ENCODE measurements at places on chromosomes 1 and 21.

GRCh38 chr1:56644919-56645676, at the start of gene PRKAA2:
TSS of gene PRKAA2 (plus strand) at chr1:56645314. CDS start at chr1:56645388, 74 bp downstream.
- DNase-seq, result peak; percentile 69

GRCh38 chr1:159091607-159092031, 15.1 kb upstream of the AIM2 start:
- peak; percentile 63 for DNase-seq

- DNase-seq, result no peak
Measured at GRCh38 chr1:55194851-55195250, 20.3 kb downstream of the USP24 start.

DNA sequence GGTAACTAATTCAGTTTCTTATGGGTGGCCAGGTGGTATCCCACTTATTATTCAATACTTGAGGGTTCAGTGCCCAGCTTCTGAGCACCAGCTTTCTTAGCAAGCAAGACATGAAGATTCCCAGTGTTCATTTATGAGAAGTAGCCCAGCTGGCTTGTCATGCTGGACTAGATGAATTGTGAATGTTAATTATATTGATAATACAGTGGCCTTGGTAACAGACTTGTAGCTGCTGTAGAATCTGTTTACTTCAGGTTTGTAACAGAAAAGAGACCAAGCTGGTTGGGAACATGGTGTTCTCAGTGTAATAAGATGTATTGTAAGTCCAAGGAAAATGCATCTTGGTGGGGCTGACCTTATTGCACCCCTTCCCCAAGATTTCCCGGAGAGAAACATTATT, 10.1 kb downstream of the AHCYL1 start:
- no peak for DNase-seq

DNA sequence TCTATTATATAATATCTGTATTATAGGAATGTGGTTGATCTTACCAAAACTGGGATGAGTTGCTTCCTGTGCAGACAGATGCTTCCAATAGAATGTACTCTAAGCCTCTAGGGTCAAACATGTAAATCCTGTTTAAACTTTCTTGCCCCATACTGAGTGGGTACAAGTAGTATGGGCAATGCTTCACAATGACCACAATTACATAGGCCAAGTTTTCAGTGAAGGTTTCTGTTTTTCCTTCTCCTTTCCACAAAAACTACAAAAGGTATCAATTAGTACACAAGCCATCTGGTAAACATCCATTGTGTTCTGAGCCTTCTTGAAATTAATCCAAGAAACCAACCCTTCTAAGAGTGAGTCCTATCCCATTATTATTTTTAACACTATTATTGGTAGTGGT, 16.8 kb downstream of the OTUD7B start:
- DNase-seq, result no peak

- no peak for DNase-seq
Measured at GRCh38 chr1:54353959-54354358, 52.2 kb downstream of the SSBP3 start.

GRCh38 chr1:15937146-15937545, 38.8 kb downstream of the ZBTB17 start:
- no peak for DNase-seq

DNA sequence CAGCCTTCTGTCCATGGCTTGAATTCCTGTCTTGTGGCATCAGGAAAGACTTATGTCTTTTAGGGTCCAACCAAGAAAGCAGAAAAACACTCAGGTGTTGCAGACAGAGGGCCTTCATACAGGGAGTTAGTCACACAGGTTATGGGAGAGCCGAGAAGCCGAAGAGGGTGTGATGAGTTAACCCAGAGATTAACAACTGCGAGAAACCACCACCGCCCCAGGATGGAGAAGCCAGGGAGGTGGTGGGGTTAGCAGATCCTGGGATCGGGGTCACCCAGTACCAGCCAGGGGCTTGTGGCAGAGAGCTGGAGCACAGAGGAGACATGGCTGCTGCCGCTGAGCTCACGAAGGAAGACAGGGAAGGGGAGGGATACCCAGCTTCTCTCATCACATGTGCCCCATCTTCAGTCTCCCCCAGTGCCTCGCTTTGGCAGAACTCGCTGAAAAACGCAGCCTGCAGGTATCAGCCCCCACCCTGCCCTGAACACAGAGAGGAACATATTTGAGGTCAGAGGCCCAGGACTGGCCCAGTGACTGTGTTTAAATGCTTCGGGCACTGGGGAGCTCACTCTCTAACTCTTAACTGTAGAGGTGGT, 58.7 kb downstream of the RUNX3 start:
- DNase-seq, result no peak

DNA sequence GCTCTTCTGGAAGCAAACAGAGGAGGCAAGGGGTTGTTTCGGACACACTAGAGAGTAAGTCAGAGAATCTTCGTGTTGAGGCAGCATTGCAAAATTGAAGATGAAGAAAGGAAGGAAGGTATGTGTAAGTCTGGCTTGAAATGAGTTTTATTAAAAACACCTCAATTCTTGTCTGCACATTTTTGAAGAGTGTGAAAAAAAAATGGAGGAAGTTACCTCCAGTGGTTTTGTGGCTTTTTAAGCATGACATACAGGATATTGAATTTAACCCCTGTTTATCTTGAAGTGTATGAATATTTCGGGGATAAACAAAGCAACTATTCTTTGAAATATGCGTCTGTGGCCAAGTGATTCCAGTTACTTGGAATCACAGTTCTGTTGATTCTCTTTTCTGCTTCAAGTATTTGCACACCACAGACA, 203.2 kb upstream of the SGIP1 start:
- DNase-seq, result peak; percentile 25

DNA sequence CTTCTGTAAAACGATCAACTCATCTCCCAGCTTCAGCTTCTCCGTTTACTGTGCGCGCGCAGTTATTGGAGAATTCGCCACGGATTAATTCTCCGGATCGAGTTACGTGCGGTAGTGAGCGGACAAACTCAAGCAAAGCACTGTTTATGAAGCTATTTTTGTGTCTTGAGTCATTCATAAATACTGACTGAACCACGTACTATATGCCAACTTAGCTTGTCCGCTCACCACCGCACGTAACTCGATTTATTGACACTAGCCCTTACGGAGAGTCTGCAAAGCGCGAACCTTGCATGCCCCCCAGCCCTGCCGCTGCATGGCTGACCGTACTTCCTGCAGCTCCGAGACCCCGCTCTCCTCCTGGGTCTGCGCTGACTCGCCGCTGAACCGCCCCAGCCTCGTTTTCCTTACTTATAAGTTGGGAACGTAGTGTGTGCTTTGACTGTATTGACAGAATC, 773 bp downstream of the CHD1L start:
- peak; percentile 82 for DNase-seq

DNA sequence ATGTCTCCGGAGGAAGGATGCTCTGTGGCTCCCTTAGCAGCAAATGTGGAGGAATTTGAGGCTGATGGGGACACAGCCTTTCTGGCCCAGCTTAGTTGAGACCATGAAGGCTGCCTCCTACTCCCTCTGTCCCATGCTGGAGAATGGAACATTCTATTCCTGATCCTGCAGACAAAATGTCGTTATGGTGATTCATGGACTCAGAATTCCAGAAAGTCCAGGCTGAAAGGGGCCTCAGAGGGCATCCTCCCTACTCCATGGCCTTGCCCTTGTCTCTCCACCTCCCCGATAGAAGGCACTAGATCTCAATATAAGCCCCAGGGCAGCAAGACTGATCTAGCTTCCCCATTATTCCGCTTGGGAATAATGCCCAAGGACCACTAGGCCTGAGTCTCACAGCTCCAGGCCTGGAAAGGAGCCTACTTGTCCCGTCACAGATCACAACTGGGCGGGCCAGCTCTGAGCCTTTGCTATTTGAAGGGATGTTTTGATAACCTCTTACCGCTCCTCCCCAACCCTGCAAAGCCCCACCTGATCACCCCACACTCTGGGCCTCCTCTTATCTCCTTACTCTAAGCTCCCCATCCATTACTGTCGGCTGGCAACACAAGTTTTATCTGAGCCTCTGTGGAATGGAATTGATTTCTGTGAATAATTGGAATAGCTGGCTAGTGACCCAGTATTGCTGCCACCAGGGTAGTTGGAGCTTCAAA, 52.8 kb upstream of the TRABD2B start:
- DNase-seq, result peak; percentile 27

DNA sequence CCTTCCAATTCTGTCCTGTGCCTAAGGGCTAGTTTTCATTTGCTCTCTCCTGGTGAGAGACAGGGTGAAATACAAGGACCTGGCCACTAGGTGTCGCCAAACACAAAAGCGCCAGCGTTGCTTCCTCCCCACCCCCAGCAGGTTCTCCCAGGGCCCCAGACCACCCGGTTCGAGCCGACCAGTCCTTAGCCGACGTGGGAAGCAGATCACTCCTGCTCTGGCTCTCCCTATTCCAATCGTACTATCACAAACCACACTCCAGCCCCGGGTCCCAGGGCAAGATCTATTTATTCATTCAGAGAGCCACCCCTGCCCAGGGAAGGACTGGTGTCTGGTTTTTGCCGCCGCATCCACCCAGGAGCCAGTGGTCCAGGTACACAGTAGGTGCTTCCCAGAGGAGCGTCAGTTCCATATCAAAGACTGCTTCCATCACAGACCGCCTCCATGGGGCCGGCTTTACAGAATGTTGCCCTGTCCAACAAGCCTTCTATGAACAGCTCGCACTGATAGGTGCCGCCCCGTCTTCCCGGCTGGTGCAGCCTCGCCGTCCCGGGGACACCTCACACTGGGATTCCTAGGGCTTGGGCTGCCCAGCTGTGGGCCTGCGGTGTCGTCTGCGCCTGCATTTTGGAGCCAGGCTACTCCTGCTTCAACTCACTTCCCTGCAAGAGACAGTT, 35.0 kb downstream of the CTNNBIP1 start:
- DNase-seq, result peak; percentile 69

GRCh38 chr1:160549665-160550006, 26.6 kb upstream of the SLAMF6 start:
- no peak for DNase-seq

All from GM23248 (cell line).